ENCODE measurements at places on chromosomes 11 and 22.

DNA sequence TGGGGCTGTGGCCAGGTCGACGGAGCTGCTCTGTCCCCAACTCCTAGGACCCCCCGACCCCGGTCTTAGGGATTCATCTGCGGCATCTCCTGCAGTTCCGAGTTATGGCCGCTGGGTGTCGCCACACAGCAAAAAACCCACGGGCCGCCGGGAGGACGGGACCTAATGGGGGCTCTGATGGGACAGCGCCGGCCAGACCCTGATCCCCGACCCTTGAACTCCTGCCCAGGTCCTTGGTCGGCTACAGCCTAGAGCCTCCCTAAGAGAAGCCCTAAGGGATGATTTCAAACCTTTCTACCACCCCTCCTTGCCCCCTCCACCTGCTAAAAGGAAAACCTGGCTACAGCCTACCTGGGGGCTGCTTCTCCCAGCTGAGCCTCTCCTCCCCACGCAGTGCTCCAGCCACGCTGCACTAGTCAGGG, 30.8 kb upstream of the LRRC10B start:
- peak; percentile 50 for DNase-seq

- no peak for DNase-seq
Measured at GRCh38 chr11:28919194-28919593, 811.0 kb downstream of the METTL15 start.

GRCh38 chr11:58513747-58514367, 6.0 kb upstream of the OR5B21 start:
- DNase-seq, result no peak

- no peak for DNase-seq
Measured at GRCh38 chr22:30054067-30054763, 26.0 kb upstream of the HORMAD2 start.

- DNase-seq, result no peak
Measured at GRCh38 chr11:65872586-65873317, at the start of gene EFEMP2. Gene EFEMP2 (minus strand): TSS chr11:65872800. CDS start chr11:65872354, 446 bp downstream.

GRCh38 chr22:28441720-28442263, 237.8 kb downstream of the TTC28 start:
- no peak for DNase-seq

GRCh38 chr11:30197869-30198268, 32.9 kb upstream of the FSHB start:
- no peak for DNase-seq

DNA sequence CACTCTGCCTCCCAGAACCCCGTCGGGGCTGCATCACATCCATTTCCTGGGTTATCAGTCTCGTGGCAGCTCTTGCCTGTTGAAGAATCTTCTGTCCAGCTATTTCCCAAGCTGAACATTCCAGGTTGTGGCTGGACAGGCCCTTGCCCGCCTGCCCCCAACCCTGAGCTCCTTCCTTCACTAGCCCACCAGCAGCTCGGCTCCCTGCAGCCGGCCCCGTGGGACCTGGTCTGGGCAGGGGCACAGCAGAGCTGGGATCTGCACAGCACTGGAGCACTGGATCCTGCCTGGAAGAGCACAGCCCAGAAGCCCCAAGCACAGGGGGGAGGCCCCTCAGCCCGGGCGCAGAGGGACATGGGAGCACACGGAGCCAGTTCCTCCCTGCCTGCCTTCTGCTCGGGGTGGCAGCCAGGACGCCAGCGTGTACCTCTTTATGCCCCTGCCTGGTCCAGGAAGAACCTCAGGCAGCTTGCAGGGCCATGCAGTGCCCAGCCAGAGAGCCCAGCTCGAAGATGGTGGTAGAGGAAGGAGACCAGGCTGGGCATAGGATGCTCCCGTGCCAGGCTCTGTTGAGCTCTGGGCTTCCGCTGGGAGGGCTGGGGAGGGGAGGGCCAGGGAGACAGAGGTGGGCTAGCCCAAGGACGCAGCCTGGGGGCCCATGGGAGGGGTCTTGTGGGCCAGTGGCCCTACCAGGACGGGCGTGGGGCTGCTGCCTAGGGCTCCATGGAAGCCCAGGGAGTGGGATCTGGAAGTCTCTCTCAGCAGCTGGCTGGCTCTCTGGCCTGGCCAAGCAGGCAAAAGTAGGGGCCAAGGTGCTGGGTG, 16.6 kb upstream of the GNB1L start:
- no peak for DNase-seq

DNA sequence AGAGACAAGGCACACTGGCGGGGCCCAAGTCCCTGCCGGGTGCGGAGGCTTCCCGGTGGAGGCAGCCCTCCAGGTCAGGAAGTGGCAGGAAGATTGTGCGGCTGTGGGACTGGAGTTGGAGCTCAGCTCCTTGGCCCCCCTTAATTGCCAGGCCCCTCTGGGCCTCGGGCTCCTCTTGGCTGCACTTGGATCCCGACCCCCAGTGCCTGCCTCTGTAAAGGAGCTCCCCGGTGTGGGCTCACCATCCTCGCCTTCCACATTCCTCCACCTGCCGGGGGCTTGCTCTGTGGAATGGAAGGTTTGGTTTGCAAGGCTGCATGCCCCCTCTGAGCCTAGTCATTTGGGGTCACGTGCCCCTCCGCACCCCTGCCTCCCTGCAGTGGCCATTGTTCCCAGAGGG, 38.1 kb upstream of the COMT start:
- no peak for DNase-seq

DNA sequence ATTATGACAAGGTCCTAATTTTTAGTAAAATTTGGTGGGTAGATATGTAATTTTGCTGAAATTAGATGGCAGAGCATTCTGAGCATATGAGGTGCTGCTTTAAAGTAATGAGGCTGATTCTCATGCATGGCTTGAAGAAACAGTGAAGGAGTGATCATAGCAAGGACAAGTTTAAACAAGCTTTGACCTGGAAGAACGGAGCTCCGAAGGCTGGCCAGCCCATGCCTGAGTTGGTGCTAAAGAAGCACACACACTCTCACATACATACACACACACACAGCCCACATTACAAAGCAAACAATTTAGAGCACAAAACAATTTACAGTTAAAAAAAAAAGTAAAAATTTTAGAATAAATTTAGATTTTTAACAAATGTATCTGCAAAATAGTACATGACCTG, 150.7 kb downstream of the DCDC1 start:
- no peak for DNase-seq

GRCh38 chr11:67267188-67268080, 1.2 kb downstream of the GRK2 start:
- DNase-seq, result no peak

GRCh38 chr22:44711690-44712555, 9.9 kb downstream of the PRR5 start:
- DNase-seq, result no peak

- no peak for DNase-seq
Measured at GRCh38 chr11:113615773-113616172, 90.3 kb downstream of the TMPRSS5 start.

DNA sequence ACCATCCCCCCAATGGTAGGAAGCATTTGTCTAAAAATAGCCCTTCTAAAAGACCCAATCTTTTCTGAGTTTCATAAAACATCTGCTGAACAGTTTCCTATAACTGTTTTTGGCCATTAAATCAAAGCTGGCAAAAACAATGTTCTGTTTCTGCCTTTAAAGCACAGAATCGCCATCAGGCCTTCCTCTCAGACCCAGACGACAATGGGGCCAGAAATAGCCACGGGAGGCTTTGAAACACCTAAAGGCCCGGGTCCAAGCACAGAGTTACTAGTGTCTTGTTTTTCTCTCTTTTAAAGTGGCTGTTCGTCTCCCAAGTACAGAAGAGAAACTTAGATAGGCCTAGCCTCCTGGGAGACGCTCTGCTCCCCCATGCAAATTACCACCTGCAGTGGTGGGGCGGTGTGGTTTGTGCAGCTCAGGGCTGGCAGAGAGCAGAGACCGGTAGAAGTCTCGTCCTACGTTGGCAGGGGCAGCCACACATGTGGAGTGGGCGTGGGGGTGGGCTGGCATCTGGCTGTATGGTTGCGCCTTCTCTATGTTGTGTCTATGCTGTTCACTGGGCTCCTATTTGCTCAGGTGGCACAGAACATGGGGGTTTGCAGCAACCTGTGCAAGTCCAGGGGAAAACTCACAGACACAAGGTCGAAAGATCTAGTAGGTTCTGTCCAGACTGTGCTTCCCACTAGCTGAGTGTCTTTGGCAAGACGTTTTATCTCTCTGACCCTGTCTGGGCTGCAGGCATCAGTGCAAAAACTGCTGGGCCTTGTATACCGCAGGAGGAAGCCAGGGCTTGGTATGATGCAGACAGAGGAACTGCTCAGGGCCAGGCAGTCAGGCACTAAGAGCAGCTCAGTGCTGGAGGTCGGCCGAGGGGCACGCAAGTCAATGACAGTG, 23.6 kb upstream of the ETS1 start:
- no peak for DNase-seq

DNA sequence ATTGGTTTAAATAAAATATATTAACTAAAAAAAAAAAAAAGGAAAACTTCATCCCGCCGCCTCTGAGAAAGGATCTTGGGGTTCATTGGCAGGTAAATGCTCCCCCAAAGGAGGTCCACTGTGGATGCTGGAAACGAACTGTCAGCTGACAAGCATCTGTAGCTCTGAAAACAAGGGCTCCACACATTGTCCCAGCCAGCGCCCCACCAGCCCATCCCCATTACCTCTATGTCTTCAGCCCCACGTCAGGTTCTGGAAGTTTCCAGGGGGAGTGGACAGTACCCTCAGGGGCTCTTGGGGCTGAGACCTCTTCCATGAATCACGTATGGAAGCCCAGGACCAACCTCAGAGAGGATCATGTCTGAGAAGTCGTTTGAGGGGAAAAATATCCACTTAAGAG, 66.4 kb upstream of the WNT7B start:
- no peak for DNase-seq

DNA sequence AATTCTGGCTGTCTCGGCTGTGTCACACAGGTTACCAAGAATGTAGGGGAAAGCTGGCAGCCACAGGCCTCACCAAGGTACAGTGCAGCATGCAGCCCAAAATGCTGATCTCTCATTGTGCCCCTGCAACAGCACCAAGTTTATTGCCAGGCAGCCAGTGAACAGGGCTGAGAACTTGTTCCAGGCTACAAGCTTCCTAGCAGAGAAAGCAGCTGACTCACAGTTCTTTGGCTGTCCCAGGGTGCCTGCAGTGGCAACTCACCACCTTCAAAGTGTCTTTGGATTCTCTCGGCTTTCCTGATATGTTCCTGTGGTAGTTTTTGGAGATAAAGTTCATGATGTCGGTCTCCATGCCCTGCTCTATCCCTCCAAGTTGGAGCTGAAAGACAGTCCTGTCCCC, 719.1 kb upstream of the ANO3 start:
- no peak for DNase-seq

GRCh38 chr11:108592591-108593213, 866 bp downstream of the EXPH5 start:
- DNase-seq, result peak; percentile 15

DNA sequence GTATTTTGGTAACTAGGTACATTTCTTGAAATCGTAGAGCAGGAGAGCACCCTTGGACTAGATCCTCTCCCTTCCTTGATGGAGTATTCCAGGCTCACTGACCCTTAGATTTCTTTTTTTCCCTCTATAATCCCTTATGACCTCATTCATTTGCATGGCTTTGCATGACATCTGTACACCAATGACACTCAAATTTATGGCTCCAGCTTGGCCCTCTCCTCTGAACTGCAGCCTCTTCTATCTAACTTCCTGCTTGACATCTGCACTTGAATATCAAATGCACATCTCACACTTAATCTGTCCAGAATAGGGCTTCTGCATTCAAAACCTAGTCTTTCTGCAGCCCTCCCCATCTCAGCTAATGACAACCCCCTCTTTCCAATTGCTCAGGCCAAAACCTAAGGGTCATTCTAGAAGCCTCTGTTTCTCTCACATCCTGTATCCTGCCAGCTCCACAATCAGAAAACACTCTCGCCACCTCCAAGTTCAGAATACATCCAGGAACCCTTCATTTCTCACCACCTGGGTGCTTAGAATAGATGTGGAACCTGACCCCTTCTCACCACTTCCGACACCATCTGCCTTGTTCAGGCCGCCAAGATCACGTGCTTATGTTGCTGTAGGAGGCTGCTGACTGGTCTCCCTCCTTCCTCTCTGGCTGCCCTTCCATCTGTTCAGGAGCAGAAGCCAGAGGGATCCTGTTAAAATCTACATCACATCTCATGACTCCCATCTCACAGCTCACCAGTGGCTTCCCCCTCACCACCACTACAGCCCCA, 138.9 kb upstream of the MTNR1B start:
- no peak for DNase-seq

- no peak for DNase-seq
Measured at GRCh38 chr11:123313262-123313661, 116.8 kb upstream of the GRAMD1B start.

GRCh38 chr11:88104408-88104807, 70.8 kb downstream of the RAB38 start:
- no peak for DNase-seq

GRCh38 chr11:118343981-118344515, at the start of gene CD3G:
Gene CD3G (plus strand): TSS chr11:118344344. CDS start chr11:118344424, 80 bp downstream.
- DNase-seq, result peak; percentile 57

DNA sequence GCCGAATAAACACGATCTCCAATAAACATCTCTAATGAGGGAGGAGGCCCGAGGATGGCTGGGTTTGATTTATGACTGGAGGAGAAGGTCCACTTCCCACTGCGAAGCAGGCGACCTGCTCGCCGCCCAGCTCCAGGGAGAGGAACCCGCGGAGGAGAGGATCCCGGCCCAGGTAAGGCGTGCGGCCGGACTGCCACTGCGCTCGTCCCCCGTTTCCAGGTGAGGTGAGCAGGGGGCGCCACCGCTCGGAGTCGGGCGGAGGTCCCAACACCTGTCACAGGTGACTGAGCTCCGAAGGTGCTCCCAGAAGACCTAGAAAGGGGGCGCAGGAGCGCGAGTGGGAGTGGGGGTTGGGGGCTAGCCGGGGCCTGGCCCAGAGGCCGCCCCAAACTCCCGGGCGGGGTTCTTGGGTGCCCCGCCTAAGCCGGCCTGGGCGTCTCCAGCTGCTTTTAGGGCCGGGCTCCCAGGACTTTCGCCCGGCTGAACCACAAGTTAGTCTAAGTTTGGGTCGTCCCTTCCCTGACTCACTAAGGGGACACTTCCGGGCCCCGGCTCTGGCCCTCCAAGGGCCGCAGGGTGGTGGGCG, 5.4 kb upstream of the PAX6 start:
- DNase-seq, result no peak

DNA sequence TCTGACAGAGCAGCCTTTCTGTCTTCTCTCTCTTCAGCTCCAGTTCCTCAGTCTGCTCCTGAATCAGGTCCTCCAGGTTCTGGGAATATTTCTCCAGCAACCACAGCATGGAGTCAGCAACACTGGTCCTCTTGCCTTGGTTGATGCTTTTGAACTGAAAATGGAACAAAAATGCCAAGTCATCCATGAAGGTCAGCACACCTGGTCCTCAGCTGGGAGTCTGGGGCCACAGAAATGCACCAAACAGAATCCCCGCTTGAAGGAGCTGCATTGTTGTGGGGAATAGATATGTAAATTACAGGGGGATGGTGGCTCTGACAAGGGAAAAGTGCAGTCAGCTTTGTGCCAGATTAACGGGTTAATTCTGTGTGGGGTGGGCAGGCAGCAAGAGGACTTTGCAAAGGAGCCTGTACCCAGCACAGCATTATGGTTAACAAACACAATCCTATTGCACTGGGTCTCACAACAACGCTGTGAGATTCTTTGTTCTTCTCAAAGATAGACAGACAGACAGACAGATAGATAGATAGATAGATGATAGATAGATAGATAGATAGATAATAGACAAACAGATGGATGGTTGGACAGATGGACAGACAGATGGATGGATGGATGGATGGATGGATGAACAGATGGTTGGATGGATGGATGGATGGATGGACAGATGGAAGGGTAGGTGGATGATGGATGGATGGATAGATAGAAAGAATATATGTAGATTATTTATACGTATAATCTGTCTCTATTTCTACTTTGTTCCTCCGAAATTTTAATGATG, 33.8 kb upstream of the LRRC32 start:
- DNase-seq, result no peak

All from stimulated activated CD4-positive, alpha-beta T cell treated with anti-CD3 and anti-CD28 coated beads, Interleukin-2, amount 100 ng/mL, for 48 hours (primary cell).